ENCODE measurements at places on chromosomes 2 and 18.

DNA sequence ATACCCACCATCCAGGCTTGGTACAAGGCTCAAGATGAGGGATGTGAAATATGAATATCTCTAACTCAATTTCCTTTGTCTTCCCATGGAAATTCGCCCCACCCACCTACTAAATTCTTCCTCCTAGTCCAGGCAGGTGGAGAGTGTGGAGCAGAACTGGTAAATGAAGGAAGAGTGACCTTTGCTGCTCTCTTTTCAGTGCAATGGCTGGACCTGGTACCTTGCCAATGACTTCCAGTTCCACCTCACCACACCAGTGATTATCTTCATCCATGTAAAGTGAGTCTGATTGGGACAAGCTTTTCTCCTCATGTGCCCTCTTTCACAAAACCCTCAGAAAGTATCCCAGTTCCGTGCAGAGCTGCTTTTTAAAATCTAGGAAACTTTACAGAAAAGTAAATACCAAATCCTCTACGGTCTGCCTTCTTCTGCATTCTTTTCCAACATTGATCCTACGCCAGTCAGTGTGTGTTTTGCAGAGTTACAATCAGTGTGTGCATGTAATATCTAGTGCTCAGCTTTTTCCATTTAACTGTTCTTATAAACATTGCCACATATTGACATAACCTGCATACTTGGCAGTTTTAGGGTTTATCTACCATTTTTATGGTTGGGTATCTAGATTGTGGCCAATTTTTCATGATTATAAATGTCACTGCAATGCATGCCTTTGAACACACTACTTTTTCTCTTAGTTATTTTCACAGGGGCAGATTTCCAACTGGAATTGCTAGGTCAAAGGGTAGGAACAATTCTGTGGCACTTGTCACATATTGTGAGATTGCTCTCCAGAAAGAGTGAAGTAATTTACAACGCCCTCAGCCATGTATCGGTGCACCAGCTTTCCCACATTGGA lies 86.5 kb upstream of the SEC11C start:
- no peak for DNase-seq

GRCh38 chr2:171909266-171909665 lies 13.0 kb upstream of the HAT1 start:
- DNase-seq, result no peak

- no peak for DNase-seq
These were observed 168.1 kb downstream of the TRIB2 start for GRCh38 chr2:12884713-12885282.

DNA sequence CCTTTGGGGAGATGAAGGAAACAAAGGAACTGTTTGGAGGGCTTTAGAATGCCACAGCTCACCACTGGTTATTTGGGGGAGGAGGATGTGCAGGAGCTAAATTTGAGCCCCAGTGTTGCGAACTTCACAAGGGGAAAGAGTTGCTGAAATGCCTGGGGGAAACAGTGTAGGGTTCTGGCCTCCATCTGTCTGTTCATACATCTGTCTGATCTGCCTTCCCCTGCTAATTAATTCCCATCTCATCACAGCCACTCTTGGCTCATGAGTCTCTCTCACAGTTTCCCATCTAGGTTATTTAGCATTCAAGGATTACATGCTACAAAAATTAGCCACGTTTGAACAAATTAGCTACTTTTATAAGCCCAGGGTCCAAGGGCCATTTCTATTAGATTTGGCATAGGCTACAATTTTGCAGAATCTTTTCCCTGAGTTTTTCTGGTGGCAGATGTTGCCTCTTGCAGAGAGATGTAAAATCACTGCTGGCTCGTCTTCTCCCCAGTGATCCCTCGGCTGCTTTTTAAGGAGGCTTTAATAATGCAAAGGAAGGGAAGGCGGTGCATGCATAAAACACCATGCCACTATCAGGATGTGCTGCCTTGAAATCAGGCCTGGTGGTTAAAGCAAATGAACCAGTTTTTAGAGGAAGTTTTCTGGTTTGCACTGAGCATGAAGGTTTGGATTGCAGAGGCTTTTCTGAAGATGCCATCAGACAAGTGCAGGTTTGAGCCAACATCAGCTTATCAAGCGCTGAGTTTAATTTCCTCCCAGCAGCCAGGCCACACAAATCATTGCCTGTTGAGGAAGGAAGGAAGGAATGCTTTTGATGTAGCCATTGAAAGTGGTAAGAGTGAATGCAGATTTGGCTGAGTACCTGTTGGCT lies 35.0 kb downstream of the ADD2 start:
- DNase-seq, result no peak

GRCh38 chr18:4106407-4107033 lies 348.6 kb downstream of the DLGAP1 start:
- peak; percentile 50 for DNase-seq

- DNase-seq, result no peak
These were observed 280.5 kb downstream of the TCF4 start for GRCh38 chr18:55307505-55307904.

GRCh38 chr2:63737081-63737751 lies 104.5 kb upstream of the UGP2 start:
- no peak for DNase-seq

GRCh38 chr2:181170256-181170655 lies 189.9 kb downstream of the UBE2E3 start:
- DNase-seq, result no peak

DNA sequence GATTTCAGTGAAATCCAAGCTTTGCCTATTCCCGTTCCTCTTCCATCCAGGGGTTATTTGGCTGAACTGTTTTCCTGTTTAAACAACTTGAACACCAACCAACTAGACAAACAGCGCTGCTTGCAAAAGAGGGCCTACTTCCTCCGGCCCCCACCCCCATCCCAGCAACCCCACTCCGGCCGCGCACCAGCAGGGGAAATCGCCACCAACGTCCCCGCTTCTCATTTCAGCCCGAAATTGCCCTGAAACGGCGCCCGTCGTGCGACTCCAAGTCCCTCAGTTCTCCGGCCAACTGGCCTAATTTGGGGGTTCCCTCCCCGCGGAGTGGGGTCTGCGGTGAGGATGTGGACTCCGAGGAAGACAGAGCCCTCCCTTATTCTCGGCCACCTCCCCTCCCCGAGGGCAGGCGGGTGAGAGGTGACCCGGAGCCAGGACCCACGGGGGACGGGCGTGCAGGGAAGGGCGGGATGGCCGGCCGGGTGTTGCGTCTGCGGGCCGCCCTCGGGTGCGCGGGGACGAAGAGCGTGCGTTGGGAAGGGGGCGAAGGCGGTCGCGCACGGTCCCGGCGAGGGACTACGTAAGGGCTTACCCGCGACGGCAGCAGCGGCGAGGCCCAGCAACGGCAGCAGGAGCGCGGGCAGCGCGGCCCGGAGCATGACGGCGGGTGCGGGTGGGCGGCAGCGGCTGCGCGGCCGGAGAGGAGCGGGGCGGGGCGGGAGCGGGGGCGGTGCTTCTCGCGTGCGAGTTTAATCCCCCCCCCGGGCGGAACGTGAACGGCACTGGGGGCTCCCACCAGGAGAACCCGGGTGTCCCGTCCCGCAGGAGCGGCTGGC lies at the start of gene CD302:
Gene CD302 (minus strand): TSS at position 666 of the 833 bp plus-strand sequence. CDS start 10 bp downstream, at position 656.
- peak; percentile 13 for DNase-seq

GRCh38 chr2:119431976-119432850 lies 559 bp downstream of the TMEM37 start:
- no peak for DNase-seq

DNA sequence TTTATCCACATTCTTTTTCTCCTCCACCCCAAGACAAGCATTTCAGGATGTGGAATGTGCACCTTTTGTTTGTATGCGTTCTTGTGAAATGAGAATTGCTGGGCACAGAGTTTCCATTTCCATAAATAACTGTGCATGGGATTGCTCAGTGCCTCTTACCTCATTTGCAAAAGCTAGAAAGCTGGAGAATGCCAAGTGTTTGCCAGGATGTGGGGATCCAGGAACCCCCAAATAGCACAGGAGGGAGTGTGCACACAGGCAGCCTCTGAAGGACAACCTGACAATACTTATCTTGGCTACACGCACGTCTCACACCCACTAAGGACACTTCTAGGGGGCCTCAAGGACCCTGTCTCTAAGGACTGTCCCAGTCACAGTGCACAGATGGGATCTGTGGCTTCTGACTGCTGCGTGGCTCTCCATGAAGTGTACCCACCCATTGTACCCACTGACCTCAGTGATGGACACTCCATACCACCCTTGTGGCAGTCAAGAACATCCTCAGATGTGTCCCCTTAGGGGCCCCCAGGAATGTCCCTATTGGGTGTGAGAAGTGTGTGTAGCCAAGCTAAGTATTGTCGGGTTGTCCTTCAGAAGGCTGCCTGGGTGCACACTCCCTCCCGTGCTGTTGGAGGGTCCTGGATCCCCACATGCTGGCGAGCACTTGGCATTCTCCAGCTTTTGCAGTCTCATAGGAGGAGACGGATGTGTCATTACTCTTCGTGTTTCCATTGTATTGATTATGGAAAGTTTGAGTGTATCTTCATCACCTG lies 38.4 kb downstream of the CAPN13 start:
- no peak for DNase-seq

GRCh38 chr2:114108824-114109416 lies 219.0 kb downstream of the ACTR3 start:
- DNase-seq, result no peak

Data from activated CD8-positive, alpha-beta memory T cell treated with anti-CD3 and anti-CD28 coated beads for 48 hours (primary cell).